Stimulated activated CD4-positive, alpha-beta T cell treated with anti-CD3 and anti-CD28 coated beads, Interleukin-1b, Interleukin-23, amount 100 ng/mL, for 1 hour (primary cell): ENCODE measurements at places on chromosomes 6 and 20.

DNA sequence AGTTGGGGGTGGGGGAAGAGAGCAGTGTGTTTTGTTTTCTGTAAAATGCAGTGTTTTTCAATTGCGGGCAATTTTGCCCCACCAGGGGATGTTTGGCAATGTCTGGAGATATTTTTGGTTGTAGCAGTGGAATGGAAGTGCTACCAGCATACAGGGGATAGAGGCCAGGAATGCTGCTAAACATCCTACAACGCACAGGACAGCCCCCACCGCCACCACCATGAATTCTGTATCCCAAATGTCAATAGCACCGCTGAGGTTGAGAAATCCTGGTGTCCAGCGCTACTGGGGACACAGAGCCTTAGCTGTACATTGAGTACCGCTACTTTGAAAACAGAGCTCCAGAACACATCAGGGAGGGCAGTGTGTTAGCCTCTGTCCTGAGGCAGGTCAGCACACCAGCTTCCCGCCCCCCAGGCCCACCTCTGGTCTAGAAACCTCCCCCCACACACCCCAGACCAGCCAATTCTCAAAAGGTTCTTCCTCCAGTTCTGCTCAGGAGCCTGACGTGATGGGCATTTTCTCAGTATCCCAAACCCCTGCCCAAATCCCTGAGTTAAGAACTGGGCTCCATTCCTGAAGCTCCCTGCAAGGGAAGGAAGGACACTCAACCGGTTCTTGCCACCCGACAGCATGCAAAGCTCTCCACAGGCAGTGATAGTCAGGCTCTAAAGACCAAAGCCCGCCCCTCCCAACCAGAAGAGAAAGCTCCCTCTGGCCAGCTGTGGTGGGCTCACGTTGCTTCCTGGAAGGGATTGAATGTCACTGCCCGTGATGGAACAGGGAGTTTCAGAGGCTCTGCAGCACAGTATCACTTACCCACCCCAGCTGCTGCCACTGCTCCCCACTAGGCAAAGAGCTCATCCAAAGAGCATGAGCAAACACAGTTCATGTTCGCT, 321.5 kb upstream of the JARID2 start:
- DNase-seq: no peak

- no peak for DNase-seq
These were observed 230.5 kb upstream of the RIN2 start for GRCh38 chr20:19527509-19527908.

DNA sequence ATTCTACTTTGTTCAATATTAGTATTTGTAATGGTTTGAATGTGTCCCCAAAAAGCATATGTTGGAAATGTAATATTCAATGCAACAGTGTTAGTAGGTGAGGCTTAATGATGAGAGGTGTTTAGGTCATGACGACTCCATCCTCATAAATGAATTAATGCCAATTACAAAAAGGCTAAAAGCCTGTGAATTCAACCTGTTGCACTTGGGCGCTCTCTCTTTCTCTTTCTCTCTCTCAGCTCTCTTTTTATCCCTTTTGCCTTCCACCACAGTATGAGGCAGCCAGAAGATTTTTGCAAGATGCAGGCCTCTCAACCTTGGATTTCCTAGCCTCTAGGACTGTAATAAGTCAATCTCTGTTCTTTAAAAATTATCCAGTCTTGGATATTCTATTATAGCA, 34.6 kb downstream of the PSMB9 start:
- no peak for DNase-seq

GRCh38 chr6:113411011-113411410, 446.1 kb upstream of the MARCKS start:
- DNase-seq: no peak

DNA sequence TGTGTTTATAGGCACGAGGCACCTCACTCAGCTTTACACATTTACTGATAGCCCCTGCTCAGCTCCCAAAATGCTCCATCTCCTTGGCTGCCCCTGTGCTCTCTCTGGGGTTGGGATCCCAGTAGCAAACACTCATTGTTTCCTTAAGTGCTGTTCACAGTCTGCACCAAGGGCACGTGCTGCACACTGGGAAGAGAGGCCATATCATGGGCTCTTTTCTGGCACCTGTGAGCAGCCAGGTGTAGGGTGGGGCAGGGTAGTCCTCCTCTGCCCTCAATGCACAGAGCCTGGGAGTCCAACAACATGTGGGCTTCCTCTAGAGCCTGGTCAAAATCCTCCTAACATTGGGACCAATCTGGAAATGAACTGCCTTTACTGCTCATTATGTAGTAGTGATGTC, 67.9 kb downstream of the BANF2 start:
- no peak for DNase-seq

DNA sequence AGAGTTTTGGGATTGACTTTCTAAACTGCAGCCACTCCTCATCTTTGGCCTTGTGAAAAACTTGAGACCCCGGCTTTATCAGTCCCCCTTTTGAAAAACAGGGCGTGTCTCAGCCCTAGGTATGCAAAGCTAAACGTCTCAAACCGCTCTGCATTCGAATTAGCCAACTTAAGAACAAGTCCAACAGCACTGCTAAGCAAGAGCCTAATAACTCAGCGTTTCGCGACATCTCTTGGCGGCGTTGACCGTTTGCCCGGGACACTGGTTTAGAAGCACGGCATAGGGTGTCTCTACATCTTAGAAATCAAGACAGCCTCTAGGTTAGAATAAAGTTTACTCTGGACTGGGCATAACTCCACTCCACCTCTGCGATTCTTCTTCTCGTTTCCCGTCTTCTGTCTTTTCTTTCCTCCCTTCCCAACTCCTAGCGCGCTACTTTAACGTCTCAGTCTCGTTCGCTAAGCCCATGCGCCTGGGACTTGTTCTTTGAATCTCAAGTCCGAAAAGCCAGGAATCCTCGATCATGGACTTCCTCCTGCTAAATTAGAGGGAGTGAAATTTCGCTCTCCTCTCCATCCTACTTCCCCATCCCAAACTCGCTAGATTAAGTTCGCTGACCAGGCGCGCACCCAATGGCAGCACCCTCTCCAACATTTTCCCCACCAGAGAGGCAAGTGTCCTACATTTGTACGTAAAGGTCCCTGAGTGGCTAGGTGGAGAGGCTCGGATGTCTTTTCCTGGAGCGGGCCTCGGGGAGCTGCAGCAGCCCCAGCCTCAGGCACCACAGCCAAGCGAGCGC, 10.5 kb upstream of the TFAP2A start:
- no peak for DNase-seq
